Fibroblast of pulmonary artery (primary cell): ENCODE measurements at places on chromosomes 12 and 14.

DNA sequence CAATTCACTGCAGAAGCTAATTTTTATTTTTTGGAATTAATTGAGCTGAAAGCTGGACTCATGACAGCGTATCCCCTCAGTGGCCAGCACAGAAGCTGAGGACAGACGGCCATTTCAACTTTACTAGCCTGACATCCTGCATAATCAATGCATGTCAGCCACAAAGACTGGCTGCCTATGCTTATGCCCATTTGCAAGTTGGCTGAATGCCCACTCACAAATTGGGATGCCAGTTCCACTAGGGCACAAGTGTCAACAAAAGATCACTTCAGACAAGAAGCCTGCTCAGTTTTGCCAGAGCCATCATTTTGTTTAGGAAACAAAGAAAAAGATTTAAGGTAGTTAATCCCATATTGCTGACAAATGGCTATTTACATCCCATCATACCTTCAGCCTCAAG, 417.6 kb downstream of the NOVA1 start:
- DNase-seq: no peak

DNA sequence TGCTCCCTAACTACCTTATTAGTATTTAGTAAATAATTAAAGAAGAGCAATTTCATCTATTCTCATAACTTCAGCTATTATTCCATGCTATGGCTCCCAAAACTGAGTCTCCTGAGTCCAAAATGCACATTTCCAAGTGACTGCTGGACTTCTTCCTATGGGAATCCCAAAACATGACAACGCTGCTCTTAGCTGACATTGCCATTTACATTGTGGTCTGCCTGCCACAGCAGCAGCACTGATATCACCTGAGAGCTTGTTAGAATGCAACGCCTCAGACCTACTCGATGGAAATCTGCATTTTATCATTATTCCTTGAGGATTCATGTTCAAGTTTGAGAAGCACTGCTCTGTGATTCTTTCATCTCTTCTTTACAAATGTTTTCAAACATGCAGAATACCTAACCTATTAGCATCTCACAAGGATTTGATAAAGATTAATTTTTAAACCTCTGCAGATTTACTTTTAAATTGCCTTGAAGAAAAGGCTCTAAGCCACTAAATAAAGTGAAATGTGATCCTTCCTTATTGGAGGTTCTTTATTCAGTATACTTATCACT, 77.7 kb downstream of the SEC23A start:
- no peak for DNase-seq

DNA sequence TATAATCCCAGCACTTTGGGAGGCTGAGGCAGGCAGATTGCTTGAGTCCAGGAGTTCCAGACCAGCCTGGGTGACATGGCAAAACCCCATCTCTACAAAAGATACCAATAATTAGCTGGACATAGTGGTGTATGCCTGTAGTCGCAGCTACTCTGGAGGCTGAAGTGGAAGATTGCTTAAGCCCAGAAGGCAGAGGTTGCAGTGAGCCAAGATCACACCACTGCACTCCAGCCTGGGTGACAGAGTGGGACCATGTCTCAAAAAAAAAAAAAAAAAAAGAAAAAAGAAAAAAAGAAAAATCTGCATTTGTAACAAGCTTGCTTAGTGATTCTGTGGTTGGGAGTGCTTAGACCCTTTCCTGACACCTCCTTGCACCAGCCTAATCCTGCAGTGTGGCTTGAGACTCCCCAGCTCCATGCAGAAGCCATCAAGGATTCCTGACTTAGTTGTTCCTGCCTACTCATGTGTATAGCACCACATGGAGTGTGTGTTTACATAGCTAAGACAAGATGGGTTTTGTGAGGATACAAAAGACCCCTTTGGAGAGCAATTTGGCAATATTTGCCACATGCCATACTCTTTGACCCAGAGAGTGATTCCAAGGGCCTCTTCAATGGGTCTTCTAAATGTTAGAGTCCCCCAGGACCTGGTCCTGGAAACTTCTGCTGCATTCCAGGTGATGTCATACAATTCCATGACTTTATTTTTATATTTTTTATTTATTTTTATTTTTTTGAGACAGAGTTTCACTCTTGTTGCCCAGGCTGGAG, 5.1 kb upstream of the TMED10 start:
- no peak for DNase-seq

DNA sequence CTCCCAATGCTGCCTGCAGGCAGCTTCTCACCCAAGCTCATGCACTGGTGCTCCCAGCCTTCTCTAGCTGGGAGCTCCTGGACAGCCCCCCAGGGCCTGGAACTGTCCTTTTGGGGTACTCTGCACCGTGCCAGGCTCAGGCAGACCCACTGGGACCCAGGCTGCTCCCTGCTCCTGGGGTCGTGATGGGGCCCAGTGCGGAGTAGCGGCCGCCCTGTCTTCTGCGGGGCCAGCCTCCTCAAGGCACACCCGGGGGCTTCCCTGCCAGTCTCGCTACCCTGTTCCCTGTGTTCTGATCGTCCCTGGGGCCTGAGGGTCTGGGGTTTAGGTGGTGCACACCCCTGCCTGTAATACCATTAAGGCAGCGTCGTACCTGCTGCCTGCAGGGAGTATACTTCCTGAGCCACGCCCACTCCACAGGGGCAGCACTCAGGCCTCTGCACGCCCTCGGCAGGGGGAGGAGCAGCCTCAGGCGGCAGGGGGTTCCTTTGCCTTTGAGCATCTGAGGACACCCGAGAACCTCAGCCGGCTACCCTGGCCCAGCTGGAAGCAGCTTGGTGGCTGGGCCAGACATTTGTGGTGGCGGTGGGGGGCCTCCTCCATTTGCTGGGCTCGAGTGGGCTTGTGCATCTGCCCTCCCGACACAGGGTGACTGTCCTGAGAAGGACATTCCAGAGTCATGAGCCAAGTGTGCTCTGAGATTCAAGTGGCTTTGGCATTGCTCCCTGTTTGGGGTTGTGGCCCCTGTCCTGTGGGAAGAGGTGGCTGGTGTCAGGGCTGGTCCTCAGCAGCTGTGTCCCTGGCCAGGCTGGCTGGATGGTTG, 9.2 kb upstream of the CRIP2 start:
- no peak for DNase-seq

DNA sequence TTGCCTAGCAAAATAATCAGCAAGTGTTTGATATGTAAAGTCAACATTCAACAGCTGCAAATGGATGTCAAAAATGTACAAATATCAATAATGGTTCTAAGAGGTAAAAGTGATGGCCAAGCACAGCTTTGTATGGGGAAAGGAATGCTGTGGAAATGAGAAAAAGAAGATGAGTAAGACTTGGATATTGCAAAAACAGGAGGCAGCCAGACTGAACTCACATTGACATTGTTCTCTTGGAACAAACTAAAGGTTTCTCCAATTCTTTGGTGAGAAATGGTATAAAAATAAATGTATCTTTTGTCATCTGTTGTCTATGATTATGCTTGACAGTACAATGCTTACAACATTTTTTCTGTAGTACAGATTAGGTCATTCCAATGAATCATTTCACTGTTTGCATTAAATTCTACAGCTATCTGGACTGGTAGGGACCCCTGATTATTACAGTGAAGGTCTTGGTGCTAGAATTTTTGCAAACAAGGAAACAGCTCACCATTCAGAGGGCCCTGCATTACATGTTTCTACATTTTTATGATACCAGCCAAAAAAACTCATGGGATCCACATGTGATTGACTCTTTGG, 465.7 kb downstream of the NOVA1 start:
- DNase-seq: peak; percentile 80

GRCh38 chr14:33941718-33942117, 9.2 kb downstream of the EGLN3 start:
- DNase-seq: no peak

- DNase-seq: peak; percentile 37
These were observed 64.5 kb upstream of the MANSC4 start for GRCh38 chr12:27844366-27845090.
